Inflammatory macrophage (primary cell): ENCODE measurements at places on chromosomes 3 and 15.

GRCh38 chr15:42059661-42060476 is 34.5 kb downstream of the PLA2G4D start:
- DNase-seq, result peak; percentile 66

GRCh38 chr15:88982304-88982945 is 69.2 kb upstream of the MFGE8 start:
- peak; percentile 70 for DNase-seq

DNA sequence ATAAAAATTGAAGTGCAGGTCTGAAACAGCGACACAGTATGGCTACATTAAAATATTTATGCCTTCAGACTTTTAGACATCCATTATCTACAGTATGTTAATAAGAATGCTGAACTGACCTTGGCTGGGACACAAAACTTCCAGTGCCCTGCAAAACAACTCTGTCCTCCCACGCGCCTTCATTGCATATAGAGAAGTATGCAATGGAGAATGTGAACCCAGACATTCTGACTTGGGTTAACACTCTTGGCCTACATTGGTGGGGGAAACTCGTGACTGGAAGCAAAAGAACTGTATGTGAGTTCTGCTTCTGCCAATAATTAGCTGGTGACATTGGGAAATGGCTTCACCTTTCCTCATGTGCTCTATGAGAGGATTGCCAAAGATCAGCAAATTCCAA is 110.5 kb upstream of the SLC24A5 start:
- peak; percentile 27 for DNase-seq

GRCh38 chr3:72307438-72308115 is 522.6 kb upstream of the PROK2 start:
- DNase-seq, result no peak

GRCh38 chr3:108091498-108092250 is 843 bp upstream of the CD47 start:
- no peak for DNase-seq

DNA sequence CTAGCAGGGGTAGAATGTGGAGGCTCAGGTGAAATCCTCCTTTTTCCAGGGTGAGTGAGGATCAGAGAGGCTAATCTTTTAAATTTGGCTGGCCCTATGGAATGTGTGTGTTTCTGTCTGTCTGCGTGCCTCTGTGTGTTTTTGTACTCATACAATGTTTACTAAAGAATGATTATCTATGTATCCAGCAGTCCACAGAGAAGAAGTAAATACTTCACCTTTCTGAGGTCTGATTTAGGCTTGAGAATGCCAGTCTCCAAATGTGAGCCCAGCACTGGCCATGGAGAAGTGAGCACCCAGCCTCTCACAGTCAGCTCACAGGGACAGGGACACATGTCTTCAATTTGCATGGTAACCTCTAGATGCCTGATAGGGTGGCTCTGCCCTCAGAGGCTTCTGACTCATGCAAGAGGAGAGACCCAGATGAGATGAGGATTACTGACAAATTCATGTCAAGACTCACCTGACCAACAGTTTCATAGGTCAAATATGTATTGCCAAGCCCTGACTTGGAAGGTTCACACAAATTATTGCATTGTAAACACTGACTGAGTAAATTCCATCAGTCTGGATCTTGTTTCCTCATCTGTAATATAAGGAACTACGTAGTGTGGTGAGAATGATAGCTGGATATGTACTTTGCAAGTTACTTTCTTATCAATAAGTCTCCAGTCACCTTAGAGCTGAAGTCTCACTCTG is 31.0 kb downstream of the ENTPD3 start:
- no peak for DNase-seq

- DNase-seq, result no peak
Measured at GRCh38 chr3:190265126-190265525, 57.1 kb downstream of the CLDN1 start.

DNA sequence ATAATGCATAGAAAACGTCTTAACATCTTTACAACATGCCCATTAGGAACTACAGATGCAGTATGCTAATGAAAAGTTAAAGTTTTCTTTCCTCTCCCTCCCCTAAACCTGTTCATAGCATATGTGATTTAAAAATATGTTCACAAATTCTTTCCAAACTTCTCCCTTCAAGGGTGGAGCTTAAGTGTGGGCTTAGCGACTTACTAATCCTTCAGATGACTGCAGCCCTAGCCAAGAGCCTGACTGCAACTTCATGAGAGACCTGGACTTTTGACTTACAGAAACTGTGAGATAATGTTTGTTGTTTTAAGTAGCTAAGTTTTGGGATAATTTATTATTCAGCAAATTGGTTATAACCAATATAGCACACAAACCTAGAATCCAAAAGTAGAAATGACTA is 22.0 kb upstream of the ANXA2 start:
- DNase-seq, result peak; percentile 76

DNA sequence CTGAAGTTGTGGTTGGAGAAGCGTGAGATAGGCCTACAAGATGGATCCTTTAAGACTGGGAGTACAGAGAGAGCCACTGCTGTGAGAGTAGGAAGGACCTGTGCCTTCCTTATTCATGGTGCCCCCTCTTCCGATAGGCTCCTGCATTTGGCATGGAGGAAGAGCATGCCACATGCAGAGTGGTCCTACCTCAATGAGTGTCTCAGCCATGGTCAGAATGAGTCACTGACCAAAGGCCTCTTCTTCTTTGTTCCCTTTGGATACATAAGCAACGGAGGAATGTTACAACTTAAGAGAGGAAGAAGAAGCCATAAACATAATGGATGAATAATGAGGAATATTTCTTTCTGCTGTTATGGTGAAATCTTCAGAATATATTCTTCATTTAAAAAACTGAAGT is 681.2 kb upstream of the GRM7 start:
- DNase-seq, result no peak

DNA sequence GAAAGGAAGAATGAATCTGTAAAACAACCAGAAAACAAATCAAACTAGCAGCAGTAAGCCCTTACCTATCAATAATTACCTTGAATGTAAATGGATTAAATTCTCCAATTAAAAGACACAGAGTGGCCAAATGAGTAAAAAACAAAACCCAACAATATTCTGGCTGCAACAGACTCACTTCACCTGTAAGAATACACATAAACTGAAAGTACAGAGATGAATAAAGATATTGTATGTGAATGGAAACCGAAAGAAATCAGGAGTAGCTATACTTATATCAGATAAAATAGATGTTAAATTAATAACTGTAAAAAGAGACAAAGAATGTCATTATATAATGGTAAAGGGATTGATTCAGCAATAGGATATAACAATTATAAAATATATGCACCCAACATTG is 514.5 kb upstream of the DPPA4 start:
- DNase-seq, result no peak

DNA sequence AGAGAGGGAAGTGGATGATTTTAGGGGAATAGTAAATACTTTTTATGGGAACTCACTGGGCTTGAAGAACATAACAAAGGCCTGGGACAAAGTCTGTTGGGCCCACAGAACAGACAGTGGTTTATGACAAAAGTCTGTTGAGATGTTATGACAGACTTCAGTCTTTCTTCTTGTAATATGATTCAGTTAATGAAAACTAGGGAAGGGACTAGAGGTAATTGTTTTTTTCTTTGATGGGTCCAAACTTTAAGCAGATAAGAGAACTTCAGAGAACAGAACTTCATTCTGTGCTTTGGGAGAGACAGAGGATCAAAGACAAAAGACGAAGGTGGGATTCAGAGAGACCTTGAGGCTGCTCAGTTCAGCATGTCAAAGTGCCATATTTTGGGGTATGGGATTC is 9.3 kb downstream of the CRYBG3 start:
- no peak for DNase-seq

DNA sequence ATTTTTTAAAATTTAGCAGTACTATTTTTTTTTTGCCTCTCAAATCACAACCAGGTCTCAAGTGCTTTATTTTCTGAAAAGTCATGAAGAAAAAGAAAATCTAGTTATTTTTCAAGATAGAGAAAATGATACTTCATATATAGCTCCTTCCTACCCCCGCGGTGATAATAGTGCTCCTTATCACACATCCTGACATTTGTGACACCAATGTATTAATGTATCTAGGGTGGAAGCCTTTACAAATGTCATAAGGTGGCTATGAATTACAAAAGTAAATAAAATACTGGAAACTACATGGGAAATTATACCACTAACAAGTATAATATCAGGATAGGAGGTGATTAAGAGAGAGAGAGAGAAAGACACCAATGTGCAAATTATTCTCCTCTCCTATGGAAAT is 582.2 kb downstream of the UNC13C start:
- DNase-seq, result no peak
